ENCODE measurements at places on chromosomes 1 and 21.

DNA sequence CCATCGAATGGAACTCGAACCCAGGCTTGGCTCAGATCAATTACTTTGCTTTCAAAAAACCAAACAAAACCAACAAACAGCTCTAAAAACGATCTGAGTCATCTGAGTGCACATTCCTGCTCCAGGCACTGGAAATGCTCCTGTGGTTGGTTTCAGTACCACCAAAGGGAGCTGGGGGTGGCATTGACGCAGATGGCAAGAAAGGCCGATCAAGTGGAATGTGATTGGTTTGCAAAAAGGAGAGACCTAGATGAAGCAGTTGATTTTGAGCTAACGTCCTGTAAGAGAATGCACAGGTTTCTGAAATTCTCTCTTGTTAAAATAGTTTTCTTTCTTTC is 39.5 kb downstream of the PIK3CD start:
- no peaks in the 10 kb centered on the region for H3K27me3 ChIP-seq
- DNase-seq, result peak; percentile 53
- peaks cover 72% of the 10 kb centered on the region for H3K4me1 ChIP-seq
- peaks cover 48% of the 10 kb centered on the region for H3K36me3 ChIP-seq
- peak overlapping the region; percentile 93 for H3K4me3 ChIP-seq

- no peak overlapping the region for H3K4me3 ChIP-seq
- no peak overlapping the region for H3K27ac ChIP-seq
- no peaks in the 10 kb centered on the region for H3K36me3 ChIP-seq
Measured at GRCh38 chr1:224081604-224082003, 32.3 kb upstream of the FBXO28 start.

DNA sequence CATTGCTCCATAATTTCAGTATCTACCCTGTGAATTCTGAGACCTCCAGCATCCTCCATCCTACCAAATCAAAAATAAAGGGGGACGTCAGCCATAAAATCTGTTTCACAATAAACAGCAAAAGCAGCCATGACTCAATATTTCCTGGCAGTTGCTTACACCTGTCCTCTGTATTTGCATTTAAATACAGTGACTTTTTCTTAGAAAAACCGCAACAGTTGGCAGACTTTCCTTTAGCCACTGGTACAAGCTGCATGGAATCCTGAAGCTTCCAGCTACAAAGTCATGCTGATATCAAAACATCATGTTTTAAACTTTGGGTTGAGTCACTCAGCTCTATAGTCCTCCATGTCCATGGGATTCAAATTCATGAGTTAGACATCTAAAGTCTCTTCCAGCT is 278.0 kb upstream of the KAZN start:
- H3K4me1 ChIP-seq, result peaks cover 6% of the 10 kb centered on the region
- H3K27me3 ChIP-seq, result peaks cover 3% of the 10 kb centered on the region
- H3K36me3 ChIP-seq, result no peaks in the 10 kb centered on the region
- DNase-seq, result no peak

GRCh38 chr1:92749024-92749634 is 35.8 kb downstream of the EVI5 start:
- no peak overlapping the region for H3K27ac ChIP-seq
- peaks cover 3% of the 10 kb centered on the region for H3K27me3 ChIP-seq
- H3K4me1 ChIP-seq, result no peaks in the 10 kb centered on the region
- DNase-seq, result peak; percentile 10
- no peak overlapping the region for H3K4me3 ChIP-seq

GRCh38 chr1:66285618-66286270 is 248.2 kb upstream of the SGIP1 start:
- H3K27me3 ChIP-seq, result no peaks in the 10 kb centered on the region
- peaks cover 56% of the 10 kb centered on the region for H3K4me1 ChIP-seq
- no peaks in the 10 kb centered on the region for H3K36me3 ChIP-seq
- no peak overlapping the region for H3K4me3 ChIP-seq
- peak overlapping the region; percentile 38 for H3K27ac ChIP-seq
- no peak for DNase-seq

DNA sequence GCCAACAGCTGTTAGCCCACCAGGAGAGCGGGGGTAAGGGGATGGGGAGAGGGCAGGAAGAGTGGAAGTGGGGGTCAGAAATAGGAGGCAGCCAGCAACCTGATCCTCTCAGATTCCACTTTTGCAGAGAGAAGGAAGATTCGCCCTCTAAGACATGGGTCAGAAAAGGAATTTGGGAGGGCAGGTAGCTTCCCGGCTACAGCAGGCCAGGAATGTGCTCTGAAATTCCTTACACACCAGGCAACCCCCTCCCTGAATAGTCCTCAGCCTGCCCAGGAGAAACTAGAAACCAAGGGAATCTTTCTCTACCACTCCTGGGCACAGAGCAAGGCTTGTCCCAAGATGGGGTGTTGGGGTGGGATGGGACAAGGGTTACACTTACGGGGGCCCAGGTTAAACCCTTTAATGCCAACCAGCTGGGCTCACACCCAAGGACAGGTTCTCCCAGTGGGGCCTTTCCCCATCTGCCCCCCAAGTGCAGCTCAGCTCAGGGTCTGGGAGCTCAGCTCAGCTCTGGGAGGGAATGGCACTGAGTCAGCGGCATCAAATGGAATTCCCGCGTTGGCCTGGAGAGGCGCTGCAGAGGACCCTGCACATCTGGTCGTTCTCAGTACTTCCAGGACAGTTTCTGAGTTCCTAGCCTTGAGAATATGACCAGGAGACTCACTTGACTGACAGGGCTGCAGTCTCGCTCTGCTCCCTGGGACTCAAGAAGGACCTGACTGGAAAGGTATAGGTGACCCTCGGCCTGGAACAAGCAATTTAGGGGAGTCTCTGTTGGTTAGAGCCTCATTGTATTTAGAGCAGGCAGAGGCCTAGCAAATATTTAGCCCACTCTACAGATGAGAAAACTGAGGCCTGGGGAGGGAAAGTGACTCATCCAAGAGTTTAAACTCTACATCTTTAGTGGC is 761 bp downstream of the TNNT2 start:
- no peaks in the 10 kb centered on the region for H3K36me3 ChIP-seq
- H3K27ac ChIP-seq, result no peak overlapping the region
- peaks cover 8% of the 10 kb centered on the region for H3K27me3 ChIP-seq
- no peaks in the 10 kb centered on the region for H3K4me1 ChIP-seq

DNA sequence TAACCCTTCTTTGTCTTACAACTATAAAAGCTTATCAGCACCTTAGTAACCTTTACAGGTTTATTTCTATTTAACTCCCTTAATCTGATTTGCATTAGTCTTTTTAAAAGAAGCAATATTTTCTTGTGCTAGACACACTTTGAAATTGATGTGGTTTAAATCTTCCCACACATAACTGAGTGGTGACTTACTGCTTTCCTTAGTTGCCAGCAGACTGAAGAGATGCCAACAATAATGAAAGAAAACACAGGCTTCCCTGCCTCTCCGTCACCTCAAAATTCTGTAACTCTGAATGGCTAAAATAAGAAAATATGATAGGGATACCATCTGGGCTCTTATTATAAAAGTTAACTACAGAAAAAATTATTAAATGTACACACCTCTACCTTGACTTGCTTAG is 196.8 kb downstream of the PTBP2 start:
- no peaks in the 10 kb centered on the region for H3K27me3 ChIP-seq
- no peak overlapping the region for H3K27ac ChIP-seq
- no peaks in the 10 kb centered on the region for H3K36me3 ChIP-seq
- H3K4me1 ChIP-seq, result no peaks in the 10 kb centered on the region

- H3K27ac ChIP-seq, result peak within 1 kb of the TSS; percentile 98
- H3K36me3 ChIP-seq, result peaks cover 55% of the 10 kb centered on the region
- peak; percentile 80 for DNase-seq
- H3K4me1 ChIP-seq, result peaks cover 66% of the 10 kb centered on the region
- H3K27me3 ChIP-seq, result no peaks in the 10 kb centered on the region
Measured at GRCh38 chr1:209755926-209756614, at the start of gene TRAF3IP3. Gene TRAF3IP3 (plus strand): TSS chr1:209756053. CDS start chr1:209760040, 3,987 bp downstream.

GRCh38 chr21:43985690-43986251 is 26.3 kb upstream of the TRAPPC10 start:
- H3K36me3 ChIP-seq, result no peaks in the 10 kb centered on the region
- peak; percentile 18 for DNase-seq
- H3K27me3 ChIP-seq, result no peaks in the 10 kb centered on the region
- no peak overlapping the region for H3K27ac ChIP-seq
- peak overlapping the region; percentile 24 for H3K4me3 ChIP-seq
- peaks cover 25% of the 10 kb centered on the region for H3K4me1 ChIP-seq

- H3K36me3 ChIP-seq, result no peaks in the 10 kb centered on the region
- H3K27ac ChIP-seq, result no peak overlapping the region
- no peaks in the 10 kb centered on the region for H3K27me3 ChIP-seq
- DNase-seq, result no peak
- H3K4me1 ChIP-seq, result no peaks in the 10 kb centered on the region
Measured at GRCh38 chr21:45488931-45489721, 53.1 kb downstream of the SLC19A1 start.

DNA sequence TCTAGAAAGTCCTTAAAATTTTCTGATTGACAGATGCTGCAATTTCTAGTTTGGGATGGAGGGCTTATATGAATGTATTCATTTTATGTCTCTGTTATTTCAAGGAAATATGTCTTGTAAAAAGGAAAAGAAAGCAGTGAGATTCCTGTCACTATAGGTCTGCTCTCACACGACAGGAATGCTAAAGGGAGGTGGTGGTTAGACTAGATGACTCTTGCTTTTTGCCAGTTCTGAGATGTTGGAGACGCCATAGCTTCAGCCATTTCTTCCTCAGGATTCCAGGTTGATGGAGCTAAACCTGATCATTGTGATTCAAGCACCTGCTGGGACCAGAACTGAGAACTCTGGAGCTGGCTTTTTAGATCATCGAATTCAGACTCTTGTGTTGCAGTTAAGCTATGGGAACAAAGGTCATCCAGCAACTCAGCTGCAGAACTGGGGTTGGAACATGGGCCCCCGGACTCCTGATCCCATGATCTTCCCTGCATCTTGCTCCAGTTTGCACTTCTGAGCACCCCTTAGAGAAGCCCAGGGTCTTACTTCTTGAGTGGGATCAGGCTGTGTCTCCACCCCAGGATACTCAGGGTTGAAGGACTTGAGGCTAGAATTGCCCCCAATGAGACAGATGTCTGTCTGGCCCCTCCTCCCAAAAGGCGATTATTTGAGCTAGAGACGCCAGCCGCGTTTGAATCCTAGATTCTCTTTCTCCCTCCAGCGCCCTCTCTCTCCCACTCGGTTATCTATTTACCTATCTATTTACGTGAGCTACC is 46.7 kb upstream of the FOXO6 start:
- DNase-seq, result no peak
- H3K27ac ChIP-seq, result no peak overlapping the region
- H3K36me3 ChIP-seq, result no peaks in the 10 kb centered on the region
- H3K4me3 ChIP-seq, result no peak overlapping the region
- peaks cover 2% of the 10 kb centered on the region for H3K4me1 ChIP-seq

DNA sequence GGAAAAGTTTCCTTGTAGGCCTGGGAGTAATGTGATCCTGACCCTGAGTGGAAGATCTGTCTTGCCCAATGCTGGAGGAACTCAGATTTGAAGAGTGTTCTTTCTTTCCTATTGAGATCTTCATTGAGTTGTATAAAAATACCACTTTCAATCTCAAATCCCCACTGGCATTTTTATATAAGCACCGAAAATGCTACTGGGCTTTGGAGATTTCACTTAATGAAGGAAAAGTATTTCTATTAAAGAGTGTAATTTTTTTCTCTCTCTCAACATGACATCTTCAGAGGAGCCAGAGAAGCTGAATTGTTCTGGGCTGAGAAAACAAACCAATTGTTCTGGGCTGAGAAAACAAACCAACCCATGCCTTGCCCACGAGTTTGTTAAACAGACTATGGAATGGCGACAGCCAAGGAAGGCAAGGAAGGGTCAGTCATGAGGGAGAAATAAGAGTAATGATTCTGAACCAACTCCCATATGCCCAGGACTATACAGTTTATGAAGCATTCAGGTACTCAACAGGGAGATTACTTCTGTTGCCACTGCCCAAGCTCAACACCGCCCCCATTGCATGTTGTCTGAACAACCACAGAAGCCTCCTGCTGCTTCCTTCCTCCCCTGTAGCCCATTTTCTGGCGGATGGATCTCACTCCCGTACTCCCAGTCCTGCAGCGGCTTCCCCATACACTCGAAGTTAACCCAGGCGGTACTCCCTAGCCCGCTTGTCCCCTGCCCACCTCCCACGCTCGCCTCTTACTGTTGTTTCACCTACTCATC is 103.2 kb downstream of the BEND5 start:
- H3K4me3 ChIP-seq, result no peak overlapping the region
- H3K36me3 ChIP-seq, result no peaks in the 10 kb centered on the region
- H3K27me3 ChIP-seq, result peaks cover 34% of the 10 kb centered on the region

DNA sequence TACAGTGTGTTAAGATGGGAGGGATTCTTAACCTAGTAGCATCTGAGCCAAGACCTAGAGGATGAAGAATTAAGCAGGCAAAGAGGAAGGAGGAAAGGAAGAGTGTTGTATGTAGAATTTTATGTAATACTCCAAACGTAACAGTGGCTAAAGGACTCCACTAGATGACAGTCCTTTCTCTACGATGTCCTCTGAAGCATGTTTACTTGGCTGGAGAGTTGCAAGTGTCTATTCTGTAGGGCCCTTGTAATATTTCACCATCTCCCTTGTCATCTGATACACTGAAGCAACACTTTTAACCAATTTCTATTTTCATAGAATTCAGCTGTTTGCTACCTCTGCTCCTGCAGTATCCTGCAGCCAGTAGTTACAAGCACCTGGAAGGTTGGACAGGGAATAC is 2.2 kb upstream of the YBX1 start:
- H3K27ac ChIP-seq, result no peak overlapping the region
- DNase-seq, result no peak
- H3K4me1 ChIP-seq, result peaks cover 31% of the 10 kb centered on the region
- peaks cover 36% of the 10 kb centered on the region for H3K36me3 ChIP-seq
- peaks cover 3% of the 10 kb centered on the region for H3K27me3 ChIP-seq
- peak overlapping the region; percentile 92 for H3K4me3 ChIP-seq

- peaks cover 7% of the 10 kb centered on the region for H3K4me1 ChIP-seq
- peaks cover 38% of the 10 kb centered on the region for H3K27me3 ChIP-seq
- H3K36me3 ChIP-seq, result peaks cover 2% of the 10 kb centered on the region
- no peak for DNase-seq
Measured at GRCh38 chr1:1955621-1956094, 36.6 kb upstream of the TMEM52 start.

DNA sequence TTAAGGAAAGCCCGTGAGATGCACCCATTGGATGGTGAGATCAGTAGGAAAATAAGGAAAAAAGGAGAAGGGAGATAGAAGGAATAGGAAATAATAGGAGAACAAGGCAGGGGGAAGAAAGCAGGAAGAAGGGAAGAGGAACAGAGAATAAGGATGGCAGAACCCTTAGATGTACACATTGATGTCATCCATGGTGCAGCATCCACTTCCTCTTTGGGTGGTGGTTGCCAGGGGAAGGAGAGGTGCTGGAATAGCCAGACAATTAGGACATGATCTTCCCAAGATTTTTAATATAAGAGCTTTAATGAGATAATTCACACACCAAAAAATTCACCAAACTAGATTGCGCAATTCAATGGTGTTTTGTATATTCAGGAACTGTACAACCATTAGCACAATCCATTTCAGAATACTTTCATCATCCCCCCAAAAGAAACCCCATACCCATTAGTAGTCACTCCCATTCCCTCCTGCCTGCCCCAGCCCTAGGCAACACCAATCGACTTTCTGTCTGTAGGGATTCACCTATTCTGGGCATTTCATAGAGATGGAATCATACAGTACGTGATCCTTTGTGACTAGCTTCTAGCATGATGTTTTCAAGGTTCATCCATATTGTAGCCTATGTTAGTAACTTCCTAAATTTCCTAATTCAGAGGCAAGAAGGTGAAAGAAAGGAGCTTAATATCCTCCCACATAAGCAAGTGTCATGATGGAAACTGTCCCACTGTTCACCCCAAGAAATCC is 121.4 kb downstream of the PLXNA2 start:
- no peak overlapping the region for H3K27ac ChIP-seq
- no peaks in the 10 kb centered on the region for H3K27me3 ChIP-seq
- no peak for DNase-seq
- H3K4me1 ChIP-seq, result no peaks in the 10 kb centered on the region
- no peak overlapping the region for H3K4me3 ChIP-seq

Data from activated naive CD8-positive, alpha-beta T cell treated with anti-CD3 and anti-CD28 coated beads for 36 hours (primary cell).